ENCODE measurements at places on chromosomes 6 and 20. TPM values are rescaled to one million over a fixed set of nuclear protein-coding genes. Genes with fewer than 3 reads are reported as not detected.

Gene LAMP5
- 0.59 TPM for total RNA-seq

DNA sequence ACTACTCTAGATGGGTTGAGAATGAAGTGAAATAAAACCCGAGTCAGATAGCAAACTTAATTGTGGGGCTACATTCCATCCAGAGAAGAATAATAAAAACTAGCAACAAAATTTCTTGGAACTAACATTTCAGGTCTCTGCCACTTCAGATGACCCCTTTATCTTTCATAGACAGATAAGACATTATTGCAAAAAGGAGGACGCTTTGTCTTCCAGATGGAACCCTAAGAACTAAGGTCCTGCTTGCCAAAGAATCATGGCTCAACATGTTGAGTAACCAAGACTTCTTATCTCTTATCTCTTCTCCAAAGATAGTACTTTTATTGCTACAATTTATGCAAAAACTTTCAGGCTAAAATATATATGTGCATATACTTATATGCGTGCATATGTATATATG lies 221.1 kb upstream of the PREP start:
- no peak for DNase-seq

Gene TAF11
- 18.6 TPM for total RNA-seq

GRCh38 chr20:58431134-58431533 lies 42.1 kb downstream of the VAPB start:
- DNase-seq: no peak

Gene ASIP
- total RNA-seq: 3.3 TPM

Gene PAQR8
- total RNA-seq: 20.9 TPM

Gene SLC52A3
- total RNA-seq: 3.5 TPM
